ENCODE measurements at places on chromosomes 2 and 18. TPM values are rescaled to one million over a fixed set of nuclear protein-coding genes. Genes with fewer than 3 reads are reported as not detected.

USP37 gene
- total RNA-seq, result 6.6 TPM

NAGK gene
- 80.2 TPM for total RNA-seq

POTEC gene
- total RNA-seq, result not detected

COLEC11 gene
- 3.5 TPM for total RNA-seq

All from epithelial cell of alveolus of lung (primary cell).